ENCODE measurements at places on chromosomes 16 and 17.

GRCh38 chr16:24070851-24071250, 185.3 kb upstream of the CACNG3 start:
- no peak for DNase-seq

DNA sequence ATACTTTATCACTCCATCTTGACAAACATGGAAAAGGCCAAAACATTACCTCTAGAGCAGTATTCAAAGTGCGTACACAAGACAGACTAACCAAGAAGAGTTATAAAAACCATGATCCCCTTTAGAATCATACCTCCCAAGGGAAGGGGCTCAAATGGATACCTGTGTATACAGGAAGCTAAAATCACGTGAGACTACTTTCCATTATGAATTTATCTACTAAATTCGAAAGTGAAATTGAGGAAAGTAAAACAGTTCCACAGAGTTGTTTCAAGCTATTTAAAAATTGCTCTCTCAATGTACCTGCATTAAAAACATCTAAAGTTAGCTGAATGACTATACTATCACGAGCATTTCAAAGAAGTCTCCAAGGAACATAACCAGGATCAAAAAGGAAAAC, 32.7 kb downstream of the AP1G1 start:
- no peak for DNase-seq

- DNase-seq: no peak
These were observed 131.4 kb downstream of the HS3ST2 start for GRCh38 chr16:22945361-22945760.

DNA sequence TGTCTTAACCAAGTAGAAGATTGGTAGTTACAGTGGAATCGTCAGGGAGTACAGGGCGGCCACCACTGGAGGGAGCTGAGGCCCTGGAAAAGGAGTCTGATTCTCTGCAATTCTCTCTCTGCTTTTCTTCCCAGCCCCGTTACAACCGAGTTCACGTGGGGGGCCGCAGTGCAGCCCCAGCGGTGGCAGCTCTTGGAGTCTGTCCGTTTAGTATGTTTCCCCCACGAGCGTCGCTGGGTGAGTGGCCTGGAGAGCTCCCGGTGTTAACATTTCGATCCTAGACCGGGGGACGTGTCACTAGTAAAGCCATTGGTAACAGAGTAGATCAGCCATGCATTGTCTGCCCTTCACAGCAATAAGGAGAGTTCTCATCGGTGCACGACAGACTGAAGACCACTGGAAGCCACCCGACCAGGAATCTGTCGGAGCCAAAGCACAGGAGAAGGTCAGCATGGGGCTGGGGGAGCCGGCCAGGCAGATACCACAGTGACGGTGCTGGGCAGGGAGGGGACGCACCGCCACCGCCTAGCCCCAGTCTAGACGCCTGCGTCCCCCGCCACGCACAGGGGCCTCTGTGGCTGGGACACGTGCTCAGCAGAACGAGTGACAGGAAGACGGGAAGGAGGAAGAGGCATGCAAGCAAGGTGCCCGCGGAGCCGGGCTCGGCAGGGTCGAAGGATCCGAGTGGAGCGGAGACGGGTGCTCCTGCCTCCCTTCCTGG, 15.7 kb downstream of the SLC16A3 start:
- no peak for DNase-seq

GRCh38 chr16:17131351-17131750, 339.4 kb downstream of the XYLT1 start:
- no peak for DNase-seq

GRCh38 chr16:27671410-27671809, 121.5 kb downstream of the KATNIP start:
- DNase-seq: no peak

- DNase-seq: peak; percentile 34
These were observed 720 bp upstream of the ZPBP2 start for GRCh38 chr17:39867084-39867879.

- no peak for DNase-seq
These were observed 28.7 kb downstream of the KIAA0513 start for GRCh38 chr16:85056211-85056748.

DNA sequence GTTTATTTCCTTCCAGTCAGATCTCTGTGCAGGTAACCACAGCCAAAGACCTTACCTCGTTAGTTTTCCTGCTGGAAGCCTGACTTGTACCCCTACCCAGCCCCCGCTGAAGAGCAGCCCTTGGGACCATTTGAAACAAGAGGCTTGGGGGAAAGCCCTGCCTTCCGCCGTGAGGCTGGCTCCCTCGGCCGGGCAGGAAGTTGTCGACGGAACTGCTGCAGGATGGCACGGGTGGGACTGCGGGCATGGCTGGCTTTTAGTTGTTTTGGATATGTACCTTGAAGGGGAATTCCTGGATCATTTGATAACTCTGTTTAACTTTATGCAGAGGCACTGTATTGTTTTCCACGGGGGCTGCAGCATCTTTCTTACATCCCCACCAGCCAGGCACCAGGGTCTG, 49.0 kb upstream of the ENDOV start:
- no peak for DNase-seq

- DNase-seq: no peak
These were observed 4.0 kb downstream of the CTC1 start for GRCh38 chr17:8243827-8244226.

GRCh38 chr17:40290629-40291280, 3.1 kb downstream of the CDC6 start:
- DNase-seq: no peak

DNA sequence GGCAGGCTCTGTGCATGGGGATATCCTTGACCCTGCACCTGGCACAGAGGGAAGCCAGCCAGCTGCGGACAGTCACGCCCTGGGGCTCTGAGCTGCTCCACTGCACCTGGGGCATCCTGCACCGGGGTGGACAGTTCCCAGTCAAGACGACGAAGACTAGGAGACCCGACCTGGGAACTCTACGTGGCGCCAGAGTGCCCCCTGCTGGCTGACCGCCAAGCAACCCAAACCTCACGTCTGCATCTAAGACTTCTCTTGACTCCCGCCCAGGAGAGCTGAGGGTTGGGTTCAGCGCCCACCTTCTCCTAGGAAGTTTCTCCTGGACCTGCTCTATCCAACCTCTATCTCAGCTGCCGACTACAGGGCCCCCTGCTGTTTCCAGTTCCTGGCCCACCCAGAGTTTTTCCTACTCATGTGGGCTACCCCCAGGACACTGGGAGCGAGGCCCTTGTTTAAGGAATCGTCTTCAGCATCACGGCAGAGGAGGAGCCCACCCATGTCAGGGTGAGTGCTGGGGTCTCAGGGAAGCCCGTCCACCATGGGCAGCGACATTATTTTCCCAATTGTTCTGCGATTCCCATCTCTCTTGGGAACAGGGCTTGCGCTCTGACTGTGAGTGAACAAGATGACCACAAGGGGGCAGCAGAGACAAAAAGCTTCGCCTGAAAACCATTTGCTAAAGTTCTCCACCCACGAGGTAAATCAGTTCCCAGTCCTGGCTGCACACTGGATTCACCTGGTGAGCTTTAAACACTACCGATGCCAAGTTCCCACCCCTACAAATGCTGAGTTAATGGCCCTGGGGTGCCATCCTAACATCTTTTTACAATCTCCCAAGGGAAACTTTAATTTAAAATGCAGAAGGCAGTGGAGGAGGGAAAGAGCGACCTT, 29.3 kb downstream of the TLE7 start:
- DNase-seq: peak; percentile 14

DNA sequence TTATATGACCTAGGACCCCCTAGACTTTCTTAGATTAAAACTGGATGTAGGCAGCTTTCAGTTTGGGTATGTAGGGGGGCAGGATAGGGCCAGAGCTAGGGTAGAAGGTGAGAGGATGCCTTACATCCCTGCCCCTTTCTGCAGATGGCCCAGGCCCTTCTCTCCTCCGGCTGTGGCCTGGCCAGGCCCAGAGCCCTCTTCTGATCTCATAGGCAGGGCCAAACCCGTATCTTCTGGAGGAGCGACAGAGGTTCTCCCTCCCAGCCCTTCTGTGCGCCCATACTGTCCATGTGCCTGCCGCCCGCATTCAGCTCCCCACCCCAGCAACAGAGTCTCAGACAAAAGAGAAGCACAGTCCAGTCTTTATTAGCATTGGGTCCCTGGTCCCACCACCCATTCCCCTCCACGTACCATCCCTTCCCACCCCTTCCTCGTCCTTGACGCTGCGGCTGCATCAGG, 2.0 kb upstream of the TSPOAP1 start:
- DNase-seq: no peak

- no peak for DNase-seq
These were observed 26.4 kb upstream of the CD300E start for GRCh38 chr17:74649909-74650308.

DNA sequence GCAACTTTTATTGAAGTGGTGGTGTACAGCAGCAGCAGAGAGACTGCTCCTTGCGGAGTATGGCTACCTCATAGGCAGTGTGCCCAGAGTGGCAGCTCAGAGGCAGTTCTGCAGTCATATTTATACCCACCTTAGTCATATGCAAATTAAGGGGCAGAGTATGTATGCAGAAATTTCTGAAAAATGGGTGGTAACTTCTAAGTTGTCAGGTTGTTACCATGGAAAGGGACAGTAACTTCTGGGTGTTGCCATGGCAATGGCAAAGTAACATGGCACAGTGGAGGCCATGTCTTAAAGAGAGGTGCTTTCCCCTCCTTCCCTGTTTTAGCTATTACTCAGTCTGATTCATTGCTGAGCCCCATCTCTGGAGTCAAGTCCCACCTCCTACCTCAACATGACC, 53.4 kb downstream of the MEOX1 start:
- DNase-seq: no peak

GRCh38 chr16:49462362-49462988, 88.9 kb downstream of the C16orf78 start:
- no peak for DNase-seq

GRCh38 chr17:65973237-65973636, 218.7 kb downstream of the CEP112 start:
- no peak for DNase-seq

GRCh38 chr17:82924214-82924613, 84.4 kb upstream of the ZNF750 start:
- DNase-seq: no peak

DNA sequence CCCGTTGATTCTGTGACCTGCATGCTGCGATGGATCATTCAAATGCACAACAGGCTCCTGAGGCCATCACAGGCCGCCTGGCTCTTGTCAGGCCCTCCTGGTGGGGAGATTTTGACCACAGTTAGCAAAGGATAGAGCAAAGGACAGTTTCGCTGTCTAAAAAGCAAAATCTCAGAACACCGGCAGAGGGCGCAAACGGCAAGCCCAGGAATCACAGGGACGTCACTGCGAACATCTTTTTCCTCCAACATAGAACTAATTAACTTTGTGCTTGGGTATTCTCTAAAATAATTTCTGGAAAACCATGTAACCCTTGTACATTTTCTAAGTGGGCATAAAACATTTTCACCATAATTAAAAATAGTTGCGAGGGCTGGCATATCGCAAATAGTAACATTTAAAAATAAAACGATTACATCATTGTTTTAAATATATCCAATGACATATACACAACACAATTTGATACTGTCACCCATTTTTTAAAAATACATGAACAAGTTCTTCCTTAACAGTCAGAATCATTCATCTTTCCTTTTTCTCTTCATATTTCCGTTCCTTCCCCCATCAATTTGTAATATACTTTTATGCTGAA, 19.7 kb upstream of the SLC47A1 start:
- DNase-seq: peak; percentile 32

DNA sequence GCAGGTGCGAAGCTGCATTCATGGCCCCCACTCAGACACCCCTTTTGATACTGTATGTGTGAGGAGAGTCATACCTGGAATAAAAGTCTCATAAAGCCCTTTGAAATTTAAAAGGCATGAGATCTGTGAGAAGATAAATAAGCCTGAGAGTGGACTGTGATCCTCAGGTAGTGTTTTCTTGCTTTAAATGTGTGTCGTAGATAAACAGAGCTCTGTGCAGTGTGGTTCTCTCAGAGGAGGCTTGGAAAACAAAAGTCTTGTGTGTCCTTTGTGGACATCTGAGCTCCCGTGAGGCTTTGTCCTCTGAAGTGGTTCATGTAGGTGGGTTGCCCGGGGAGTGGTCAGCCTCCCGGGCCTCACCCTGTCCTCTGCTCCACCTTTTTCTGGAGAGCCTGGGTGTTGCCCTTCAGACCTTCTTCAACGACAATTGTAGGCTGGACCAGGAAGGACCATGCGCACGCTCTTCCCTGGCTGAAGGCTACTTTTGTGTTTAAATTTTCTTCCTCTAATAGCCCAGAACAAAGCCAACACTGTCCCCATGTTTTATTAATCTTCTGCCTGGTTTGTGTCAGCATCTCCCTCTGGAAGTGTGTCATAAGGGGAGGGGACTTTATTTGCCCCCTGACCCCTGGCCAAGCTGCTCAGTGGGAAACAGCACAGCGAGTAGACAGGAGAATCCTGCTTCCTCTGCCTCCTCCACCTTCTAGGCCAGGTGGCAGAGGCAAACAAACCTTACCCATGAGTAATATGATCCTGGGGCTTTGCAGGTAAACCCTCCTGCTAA, 151.2 kb downstream of the MSI2 start:
- DNase-seq: no peak

DNA sequence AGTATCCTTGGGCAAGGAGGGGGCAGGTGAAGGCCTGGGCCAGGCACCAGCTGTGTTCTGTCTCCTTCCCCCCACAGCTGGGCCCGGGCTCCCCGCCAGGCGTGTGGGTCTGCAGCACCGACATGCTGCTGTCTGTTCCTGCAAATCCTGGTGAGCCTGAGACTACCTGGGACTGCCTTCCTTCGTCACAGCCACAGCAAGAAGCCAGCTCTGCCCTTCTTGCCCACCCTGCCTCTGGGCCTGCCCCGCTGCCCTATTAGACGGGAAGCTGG, 12.3 kb downstream of the FCSK start:
- no peak for DNase-seq

Measured in stimulated activated CD4-positive, alpha-beta T cell treated with anti-CD3 and anti-CD28 coated beads, TNF-alpha, amount 100 ng/mL, for 1 hour (primary cell).